CD4-positive, CD25-positive, alpha-beta regulatory T cell (primary cell): ENCODE measurements at places on chromosomes 12 and 14.

GRCh38 chr12:93219947-93220346 lies 157.8 kb upstream of the NUDT4 start:
- DNase-seq = no peak

- no peak for DNase-seq
Observed at GRCh38 chr14:89566180-89566579, 149.1 kb upstream of the FOXN3 start.

GRCh38 chr12:3132636-3133404 lies 55.6 kb downstream of the TSPAN9 start:
- no peak for DNase-seq

DNA sequence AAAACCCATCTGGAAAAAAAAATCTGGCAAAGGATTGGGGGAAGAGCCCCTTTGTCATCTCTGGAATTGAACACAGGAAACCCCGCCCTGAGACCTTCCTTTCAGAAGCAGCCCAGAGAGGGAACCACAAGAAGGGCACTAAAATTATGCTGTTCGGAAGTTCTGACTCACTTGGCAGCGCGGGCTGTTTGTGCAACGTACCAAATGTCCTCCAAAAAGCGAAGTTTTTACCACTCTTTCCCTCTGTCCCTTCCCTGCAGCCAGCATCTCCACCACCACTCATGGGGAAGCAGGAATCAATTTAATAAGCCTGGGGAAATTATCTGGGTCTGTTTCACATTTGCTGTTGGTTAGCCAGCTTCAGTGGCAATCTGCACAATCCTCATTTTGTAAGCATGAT lies 3.2 kb upstream of the SYNE3 start:
- DNase-seq = peak; percentile 60

DNA sequence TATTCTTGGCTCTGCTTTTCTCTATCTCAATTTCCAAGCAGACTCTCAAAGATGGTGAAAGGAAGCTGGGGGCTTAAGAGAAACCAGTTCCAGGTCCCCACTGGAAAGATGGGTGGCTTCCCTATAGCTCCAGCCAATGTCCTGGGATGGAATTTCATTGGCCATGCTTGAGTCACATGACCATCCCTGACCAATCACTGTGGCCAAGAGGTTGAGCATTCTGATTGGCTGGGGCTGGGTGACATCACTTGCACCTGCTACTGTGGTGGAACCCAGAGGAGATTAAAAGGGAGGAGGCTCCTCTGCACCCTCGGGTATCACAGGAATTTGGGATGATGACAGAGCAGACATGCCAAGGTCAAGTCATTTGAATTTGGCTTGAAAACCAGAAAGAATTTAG lies 436.5 kb downstream of the TMEM132D start:
- no peak for DNase-seq

DNA sequence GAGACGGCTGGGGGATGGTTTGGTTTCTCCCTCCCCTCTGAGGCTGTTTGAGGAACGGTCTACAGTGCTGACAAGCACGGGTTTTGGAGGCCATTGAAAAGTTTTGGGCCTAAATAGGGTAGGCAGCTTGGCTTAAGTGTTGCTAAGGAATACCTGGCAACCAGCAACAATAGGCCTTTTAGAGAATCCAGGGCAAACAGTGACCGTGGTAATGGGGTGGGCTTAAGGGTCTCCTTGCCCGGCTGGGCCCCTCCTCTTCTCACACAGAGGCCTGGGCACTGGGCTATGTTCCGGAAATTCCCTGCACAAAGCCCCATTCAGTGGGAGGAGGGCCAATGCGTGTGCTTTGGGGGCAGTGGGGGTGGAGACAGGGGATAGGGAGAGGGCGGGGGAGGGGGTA lies 55.4 kb downstream of the ASCL1 start:
- no peak for DNase-seq

- no peak for DNase-seq
Observed at GRCh38 chr12:90870971-90871725, 83.8 kb downstream of the CCER1 start.

DNA sequence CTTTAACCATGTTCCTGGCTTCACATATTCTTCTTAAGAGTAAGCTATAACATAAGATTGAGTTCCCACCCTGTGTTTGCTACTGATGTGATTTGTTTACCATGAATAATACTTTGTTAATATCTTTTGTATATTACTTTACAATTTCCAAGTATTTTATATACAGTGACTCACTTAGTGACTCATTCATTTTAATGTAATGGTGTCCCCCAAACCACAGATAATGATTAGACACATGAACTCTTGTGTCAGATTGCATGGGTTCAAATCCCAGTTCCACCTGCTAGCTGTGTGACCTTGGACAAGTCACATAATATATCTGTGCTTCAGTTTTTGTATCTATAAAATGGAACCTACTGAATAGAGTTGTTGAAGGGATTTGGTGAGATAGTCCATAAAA lies 76.1 kb downstream of the MYF5 start:
- DNase-seq = no peak

DNA sequence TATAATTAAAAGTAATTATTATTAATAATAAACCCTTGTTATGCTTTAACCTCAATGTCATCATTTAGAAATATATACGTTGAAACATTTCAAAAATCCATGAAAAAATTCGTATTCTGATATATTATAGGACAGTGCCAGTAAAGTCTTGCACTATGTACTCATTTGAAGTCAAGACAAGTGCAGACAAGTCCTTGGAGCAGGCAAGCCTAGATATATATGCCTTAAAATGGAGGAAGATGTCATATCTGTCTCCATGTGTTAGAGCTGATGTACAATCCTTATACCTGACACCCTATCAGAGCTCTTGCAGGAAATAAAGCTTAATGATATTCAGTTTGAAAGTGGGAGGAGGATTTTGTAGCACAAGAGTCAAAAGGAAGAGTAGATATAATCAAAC lies 310.4 kb downstream of the KCNH5 start:
- no peak for DNase-seq

DNA sequence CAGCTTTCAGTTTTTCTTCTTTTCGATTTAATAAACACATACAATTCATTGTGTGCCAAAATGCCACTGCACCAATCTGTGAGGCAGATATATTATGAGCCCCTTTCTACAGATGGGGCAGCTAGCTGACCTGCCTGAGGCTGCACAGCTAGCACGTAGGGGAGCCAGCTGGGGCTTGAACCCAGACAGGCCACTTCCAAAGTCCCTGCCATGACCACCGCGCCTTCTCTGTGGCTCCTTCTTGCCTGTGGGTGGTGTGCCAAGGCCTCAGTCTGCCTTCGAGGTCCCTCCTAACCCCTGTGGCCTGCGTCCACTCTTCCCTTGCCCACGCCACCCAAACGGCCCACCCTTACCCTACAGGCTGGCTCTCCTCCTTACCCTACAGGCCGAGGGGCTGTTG lies 16.2 kb downstream of the FAM222A start:
- DNase-seq = no peak
